ENCODE measurements at places on chromosomes 6 and 20. TPM values are rescaled to one million over a fixed set of nuclear protein-coding genes. Genes with fewer than 3 reads are reported as not detected.

Gene APOM
- 5.0 TPM for total RNA-seq

Gene RNF217
- 1.9 TPM for total RNA-seq

Gene BMP7
- 0.39 TPM for total RNA-seq

Gene TRIM40
- total RNA-seq: not detected

DNA sequence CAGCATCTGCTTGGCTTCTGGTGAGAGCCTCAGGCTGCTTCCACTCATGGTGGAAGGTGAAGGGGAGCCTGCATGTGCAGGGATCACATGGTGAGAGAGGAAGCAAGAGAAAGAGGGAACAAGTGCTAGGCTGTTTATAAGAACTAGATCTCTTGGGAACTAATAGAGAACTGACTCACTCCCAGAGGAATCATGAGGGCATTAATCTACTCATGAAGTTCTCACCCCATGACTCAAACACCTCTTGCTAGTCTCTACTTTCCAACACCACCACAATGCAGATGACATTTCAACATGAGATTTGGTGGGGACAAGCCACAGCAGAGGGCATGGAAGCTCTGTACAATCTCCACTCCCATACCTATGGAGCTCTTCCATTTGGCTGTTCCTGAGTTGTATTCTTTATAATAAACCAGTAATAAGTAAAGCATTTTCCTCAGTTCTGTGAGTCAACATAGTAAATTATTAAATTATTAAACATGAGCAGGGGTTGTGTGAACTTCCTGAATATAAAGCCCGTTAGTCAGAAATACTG is 524.1 kb upstream of the NRSN1 start:
- DNase-seq: no peak

DNA sequence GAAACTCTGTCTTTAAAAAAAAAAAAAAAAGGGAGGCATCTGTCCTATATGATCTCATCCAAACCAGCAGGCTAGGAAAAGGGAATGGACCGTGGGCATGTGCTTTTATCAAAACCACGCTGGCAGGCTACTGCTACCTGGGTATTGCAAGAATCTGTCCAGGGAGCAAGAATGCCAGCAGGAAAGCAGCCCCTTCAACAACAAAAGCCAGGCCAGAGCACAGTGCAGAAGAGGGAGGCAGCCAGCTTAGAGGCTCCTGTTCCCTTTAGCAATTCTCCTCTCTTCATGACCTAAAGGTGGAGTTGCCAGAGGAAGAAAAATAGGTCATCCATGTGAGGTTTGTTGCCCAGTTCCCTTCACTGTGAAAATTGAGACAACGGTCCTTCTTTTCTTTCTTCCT is 18.2 kb downstream of the TBC1D20 start:
- no peak for DNase-seq

GRCh38 chr6:20879121-20879520 is 344.9 kb downstream of the CDKAL1 start:
- DNase-seq: no peak

- DNase-seq: no peak
Measured at GRCh38 chr6:37558646-37559045, 59.0 kb upstream of the CCDC167 start.

DNA sequence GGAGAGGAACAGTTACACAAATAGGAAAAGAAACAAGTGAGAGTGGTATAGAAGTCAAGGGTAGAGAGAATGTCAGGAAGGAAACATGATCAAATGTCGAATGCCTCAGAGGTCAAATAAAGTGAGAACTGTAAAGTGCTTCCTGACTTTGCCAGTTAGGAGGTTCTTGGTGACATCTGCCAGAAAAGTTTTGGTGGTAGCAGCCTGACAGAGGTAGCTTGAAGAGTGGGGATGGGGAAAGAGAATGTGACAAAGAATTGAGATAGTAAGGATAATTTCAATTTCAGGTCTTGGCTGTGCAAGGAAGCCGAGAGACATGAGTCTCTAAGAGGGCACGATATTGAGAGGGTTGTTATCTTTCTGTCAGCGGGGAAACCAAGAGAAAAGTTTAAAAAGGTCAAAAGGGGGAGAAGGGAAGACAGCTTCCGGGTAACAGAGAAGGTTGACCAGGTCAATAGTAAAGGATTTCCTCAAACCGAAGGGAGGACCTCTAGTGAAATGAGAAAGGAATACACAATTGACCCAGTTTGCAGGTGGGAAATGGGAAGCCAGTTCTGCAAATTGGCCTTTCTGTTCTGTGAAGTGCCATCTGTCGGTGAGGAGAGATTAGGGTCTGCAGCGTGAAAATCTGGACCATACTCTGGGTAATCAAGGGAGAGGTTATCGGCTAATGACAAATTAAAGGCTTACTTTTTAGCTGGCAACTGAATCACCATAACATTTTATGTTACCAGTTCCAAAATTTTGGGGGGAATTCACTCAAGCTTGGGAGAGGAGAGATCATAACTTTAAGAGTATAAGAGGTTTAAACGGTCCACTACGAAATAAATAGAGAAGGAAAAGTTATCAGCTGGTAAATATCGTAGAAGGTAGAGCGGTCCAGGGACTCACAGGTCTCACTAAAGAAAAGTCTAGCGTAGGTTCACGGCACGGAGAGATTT is 973 bp upstream of the BRD2 start:
- no peak for DNase-seq

All from activated T-cell treated with anti-CD3 and anti-CD28 coated beads, Interleukin-2, amount 50 U/mL, for 72 hours (primary cell).